SJSA1 (cell line): ENCODE measurements at places on chromosomes 1 and 21. TPM values are rescaled to one million over a fixed set of nuclear protein-coding genes. Genes with fewer than 3 reads are reported as not detected.

The C1orf94 gene
- total RNA-seq: 0.39 TPM in 1 of 2 replicates, not detected in the other

DNA sequence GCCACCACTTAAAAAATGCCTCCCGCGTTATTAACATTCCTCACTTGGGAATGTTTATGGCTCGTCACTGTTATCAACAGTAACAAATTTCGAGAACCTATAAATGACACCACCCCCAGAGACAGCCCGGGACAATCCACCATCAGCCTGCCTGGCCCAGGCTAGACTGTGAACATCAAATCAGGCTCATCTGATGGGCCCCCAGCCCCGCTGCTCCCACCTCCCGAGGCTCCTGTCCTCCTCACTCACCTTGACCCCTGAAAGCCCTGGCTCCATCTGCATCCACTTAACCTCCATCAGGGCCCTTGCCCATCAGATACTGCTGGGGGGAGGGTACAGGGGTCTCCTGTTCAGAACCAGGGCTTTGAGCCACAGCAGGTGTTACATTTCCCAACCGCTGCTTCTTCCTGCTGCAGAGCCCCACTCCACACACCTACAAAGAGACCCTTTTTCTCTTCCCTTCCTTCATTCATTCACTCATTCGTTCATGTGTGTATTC is 156.5 kb upstream of the VAMP3 start:
- no peak for DNase-seq
- no peak overlapping the region for H3K27ac ChIP-seq
- H3K36me3 ChIP-seq: no peaks in the 10 kb centered on the region
- H3K4me1 ChIP-seq: no peaks in the 10 kb centered on the region
- H3K4me3 ChIP-seq: no peak overlapping the region

DNA sequence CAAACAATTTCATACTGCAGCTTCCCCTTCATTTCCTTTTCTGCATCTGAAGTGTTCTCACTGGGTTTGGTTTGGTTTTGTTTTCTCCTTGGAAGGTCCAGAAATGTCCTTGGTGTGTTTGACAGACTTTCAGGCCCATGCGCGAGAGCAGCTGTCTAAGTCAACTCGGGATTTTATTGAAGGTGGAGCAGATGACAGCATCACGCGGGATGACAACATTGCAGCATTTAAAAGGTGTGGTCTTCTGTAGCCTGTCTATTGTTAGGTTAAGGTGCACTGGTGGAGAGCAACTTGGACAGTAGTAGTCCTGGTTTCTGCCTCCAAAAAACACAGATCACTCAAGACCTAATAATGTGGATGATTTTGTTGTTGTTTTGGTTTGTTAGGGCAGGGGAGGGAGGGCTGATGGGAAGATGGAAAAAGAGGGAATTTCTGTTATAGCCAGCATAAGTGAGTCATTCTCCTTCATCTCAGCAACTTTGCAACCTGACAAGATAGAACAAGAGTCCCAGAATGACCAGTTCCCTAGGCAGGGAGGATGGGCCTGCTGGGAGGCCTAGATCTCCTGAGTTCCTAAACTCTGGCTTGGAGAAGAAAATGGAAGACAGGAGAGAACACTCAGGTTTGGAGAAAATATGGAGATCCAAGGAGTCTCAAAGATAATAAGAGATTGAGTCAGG is 12.5 kb downstream of the HAO2 start:
- no peaks in the 10 kb centered on the region for H3K27me3 ChIP-seq
- no peaks in the 10 kb centered on the region for H3K36me3 ChIP-seq
- H3K4me1 ChIP-seq: no peaks in the 10 kb centered on the region
- no peak overlapping the region for H3K4me3 ChIP-seq
- H3K27ac ChIP-seq: no peak overlapping the region
- no peak for DNase-seq

GRCh38 chr1:226887006-226887405 is 16.6 kb downstream of the PSEN2 start:
- H3K27me3 ChIP-seq: no peaks in the 10 kb centered on the region
- H3K36me3 ChIP-seq: no peaks in the 10 kb centered on the region
- no peak overlapping the region for H3K4me3 ChIP-seq
- no peak overlapping the region for H3K27ac ChIP-seq
- peaks cover 19% of the 10 kb centered on the region for H3K4me1 ChIP-seq

DNA sequence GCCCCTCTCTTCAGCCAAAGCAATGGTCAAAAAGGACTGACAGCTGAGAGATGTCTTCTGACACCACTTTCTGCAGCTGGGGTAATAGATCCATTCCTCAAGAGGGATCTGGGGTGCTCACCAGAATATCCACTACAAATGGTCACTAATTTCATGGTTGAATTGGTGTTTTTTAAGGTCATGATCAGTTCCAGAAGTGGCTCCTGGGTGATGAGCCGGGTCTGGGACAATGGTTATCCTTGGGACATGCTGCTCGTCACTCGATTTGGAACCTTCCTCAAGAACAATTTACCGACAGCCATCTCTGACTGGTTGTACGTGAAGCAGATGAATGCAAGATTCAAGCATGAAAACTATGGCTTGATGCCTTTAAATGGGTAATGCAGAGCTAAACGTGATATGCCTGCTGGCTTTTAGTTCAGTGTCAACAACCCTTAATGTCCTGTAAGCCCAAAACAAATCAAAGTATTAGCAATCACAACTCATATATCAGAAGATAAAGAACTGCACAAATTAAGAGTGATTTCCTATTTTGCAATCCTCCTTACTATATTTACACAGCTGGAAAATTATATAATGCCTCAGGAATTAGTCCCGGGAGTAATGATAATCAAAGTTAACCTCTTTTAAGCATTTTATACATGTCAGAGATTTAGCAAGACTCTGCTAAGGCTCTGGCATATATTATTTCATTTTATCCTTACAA is 20.1 kb downstream of the FMO3 start:
- H3K4me1 ChIP-seq: no peaks in the 10 kb centered on the region
- H3K36me3 ChIP-seq: no peaks in the 10 kb centered on the region
- H3K27ac ChIP-seq: no peak overlapping the region
- H3K27me3 ChIP-seq: no peaks in the 10 kb centered on the region
- no peak for DNase-seq

The BGLAP gene
- not detected in 2 replicates for total RNA-seq

DNA sequence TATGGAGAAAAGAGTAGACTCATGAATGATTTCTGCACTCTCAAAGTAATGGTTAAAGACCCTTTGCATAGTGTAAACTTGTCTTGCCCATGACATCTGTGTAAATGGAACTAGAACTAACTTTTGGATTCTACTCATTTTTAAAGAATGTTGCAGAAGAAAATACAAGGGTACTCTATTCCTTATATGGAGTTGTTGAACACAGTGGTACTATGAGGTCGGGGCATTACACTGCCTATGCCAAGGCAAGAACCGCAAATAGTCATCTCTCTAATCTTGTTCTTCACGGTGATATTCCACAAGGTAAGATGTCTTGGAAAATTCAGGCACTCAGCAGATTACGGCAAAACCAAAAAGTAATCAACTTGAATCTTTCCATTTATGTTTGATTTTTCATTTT is 19.8 kb downstream of the CCT8 start:
- H3K4me3 ChIP-seq: no peak overlapping the region
- H3K27me3 ChIP-seq: no peaks in the 10 kb centered on the region
- no peak for DNase-seq

GRCh38 chr1:33443080-33443704 is 12.3 kb upstream of the PHC2 start:
- peaks cover 12% of the 10 kb centered on the region for H3K4me1 ChIP-seq
- H3K27ac ChIP-seq: no peak overlapping the region
- no peak overlapping the region for H3K4me3 ChIP-seq

- no peak overlapping the region for H3K27ac ChIP-seq
- H3K4me1 ChIP-seq: no peaks in the 10 kb centered on the region
- no peak for DNase-seq
These were observed 43.8 kb upstream of the BEND5 start for GRCh38 chr1:48820491-48820890.

GRCh38 chr21:35743571-35743970 is 316.8 kb downstream of the SETD4 start:
- H3K36me3 ChIP-seq: no peaks in the 10 kb centered on the region
- no peak overlapping the region for H3K4me3 ChIP-seq

The JAM2 gene
- total RNA-seq: not detected in 2 replicates

GRCh38 chr1:241598249-241598648 is 41.9 kb downstream of the CHML start:
- no peak overlapping the region for H3K4me3 ChIP-seq
- H3K36me3 ChIP-seq: peaks cover 28% of the 10 kb centered on the region
- H3K4me1 ChIP-seq: peaks cover 8% of the 10 kb centered on the region
- no peaks in the 10 kb centered on the region; the same call in 1 of the 2 replicates for H3K27me3 ChIP-seq

- no peak for DNase-seq
- no peaks in the 10 kb centered on the region; the same call in 1 of the 2 replicates for H3K27me3 ChIP-seq
- H3K4me1 ChIP-seq: no peaks in the 10 kb centered on the region
- no peaks in the 10 kb centered on the region for H3K36me3 ChIP-seq
- no peak overlapping the region for H3K4me3 ChIP-seq
These were observed 5.8 kb upstream of the CD1C start for GRCh38 chr1:158283965-158284364.

GRCh38 chr1:47709019-47709871 is 271.4 kb downstream of the FOXD2 start:
- no peaks in the 10 kb centered on the region for H3K36me3 ChIP-seq
- no peaks in the 10 kb centered on the region for H3K27me3 ChIP-seq
- H3K4me3 ChIP-seq: no peak overlapping the region
- no peak for DNase-seq

- no peak overlapping the region for H3K4me3 ChIP-seq
- no peak overlapping the region for H3K27ac ChIP-seq
- DNase-seq: no peak
- peaks cover 18% of the 10 kb centered on the region for H3K36me3 ChIP-seq
These were observed 1.1 kb downstream of the FALEC start for GRCh38 chr1:150516616-150517015.

The ANGPTL3 gene
- not detected in 2 replicates for total RNA-seq

GRCh38 chr21:31180256-31181081 is 142.2 kb upstream of the KRTAP19-8 start:
- H3K36me3 ChIP-seq: no peaks in the 10 kb centered on the region
- no peak overlapping the region for H3K4me3 ChIP-seq
- no peak for DNase-seq
- no peaks in the 10 kb centered on the region for H3K27me3 ChIP-seq
- H3K27ac ChIP-seq: 0 out of 2 replicates have a peak overlapping the region, but pooled peaks have one; percentile 0

- H3K4me3 ChIP-seq: no peak overlapping the region
- H3K27me3 ChIP-seq: no peaks in the 10 kb centered on the region
- H3K4me1 ChIP-seq: peaks cover 33% of the 10 kb centered on the region
- peaks cover 63% of the 10 kb centered on the region for H3K36me3 ChIP-seq
These were observed 5.8 kb downstream of the CAPZB start for GRCh38 chr1:19479351-19480120.

- H3K27me3 ChIP-seq: no peaks in the 10 kb centered on the region
- H3K4me3 ChIP-seq: no peak overlapping the region
- H3K27ac ChIP-seq: peak overlapping the region; percentile 51
- DNase-seq: no peak
- H3K4me1 ChIP-seq: peaks cover 68% of the 10 kb centered on the region
These were observed 167.7 kb downstream of the TOMM20 start for GRCh38 chr1:234960722-234961455.

- H3K27me3 ChIP-seq: 0 out of 2 replicates have a peak, but pooled peaks cover 6% of the 10 kb centered on the region
- peaks cover 5% of the 10 kb centered on the region; the same call in 1 of the 2 replicates for H3K36me3 ChIP-seq
- H3K4me3 ChIP-seq: peak overlapping the region; percentile 70
- no peak overlapping the region for H3K27ac ChIP-seq
- no peak for DNase-seq
These were observed 1.5 kb downstream of the TRNP1 start for GRCh38 chr1:26994787-26995517.

The RCSD1 gene
- 1.3 and 2.3 TPM in 2 replicates for total RNA-seq

DNA sequence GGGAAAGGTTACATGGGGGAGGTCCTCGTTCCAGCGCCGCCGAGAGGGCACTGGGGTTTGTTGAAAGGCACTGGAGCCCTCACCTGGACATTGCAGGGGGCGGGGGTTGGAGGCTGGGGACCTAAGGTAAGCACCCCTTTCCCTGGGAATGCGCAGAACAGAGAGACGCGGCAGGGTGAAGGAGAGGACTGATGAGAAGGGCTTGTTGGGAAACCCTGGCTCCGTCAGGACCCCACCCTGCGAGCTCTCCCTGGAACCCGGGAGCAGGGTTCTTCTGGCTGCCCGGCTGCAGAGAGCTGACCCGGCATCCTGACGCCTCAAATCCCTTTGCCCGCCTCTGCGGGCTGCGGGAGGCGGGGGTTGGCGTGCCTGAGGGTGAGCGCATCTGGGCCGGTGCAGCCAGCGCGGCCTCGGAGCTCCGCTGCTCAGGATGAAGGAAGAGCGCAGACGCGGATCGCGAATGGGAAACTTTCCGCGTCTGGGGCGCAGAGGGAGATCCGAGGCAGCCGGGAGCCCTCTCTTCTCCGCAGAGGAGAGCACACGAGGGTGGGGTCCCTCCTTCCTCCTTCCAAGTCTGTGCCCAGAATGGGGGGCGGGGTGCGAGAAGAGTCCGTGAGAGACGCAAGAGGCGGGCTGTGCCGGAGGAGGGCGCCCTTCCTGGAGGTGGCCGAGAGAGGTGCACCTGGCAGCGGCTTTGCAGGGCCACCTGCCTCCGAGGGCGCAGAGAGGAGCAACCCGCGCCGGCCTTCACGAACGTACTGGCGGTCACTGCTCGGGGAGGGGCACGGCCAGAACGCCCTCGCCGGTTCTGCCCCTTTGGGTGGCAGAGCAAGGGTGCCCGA is 2.4 kb downstream of the IGSF21 start:
- no peaks in the 10 kb centered on the region for H3K36me3 ChIP-seq
- no peak for DNase-seq
- peaks cover 62% of the 10 kb centered on the region for H3K27me3 ChIP-seq
- H3K4me3 ChIP-seq: no peak overlapping the region
- H3K4me1 ChIP-seq: no peaks in the 10 kb centered on the region

GRCh38 chr1:179598631-179599030 is 7.0 kb downstream of the TDRD5 start:
- DNase-seq: no peak
- H3K4me3 ChIP-seq: no peak overlapping the region
- no peak overlapping the region for H3K27ac ChIP-seq
- H3K27me3 ChIP-seq: peaks cover 8% of the 10 kb centered on the region; the same call in 1 of the 2 replicates
- no peaks in the 10 kb centered on the region for H3K36me3 ChIP-seq

The PRELP gene
- total RNA-seq: not detected in 2 replicates

The TRNP1 gene
- 6.5 and 7.5 TPM in 2 replicates for total RNA-seq

DNA sequence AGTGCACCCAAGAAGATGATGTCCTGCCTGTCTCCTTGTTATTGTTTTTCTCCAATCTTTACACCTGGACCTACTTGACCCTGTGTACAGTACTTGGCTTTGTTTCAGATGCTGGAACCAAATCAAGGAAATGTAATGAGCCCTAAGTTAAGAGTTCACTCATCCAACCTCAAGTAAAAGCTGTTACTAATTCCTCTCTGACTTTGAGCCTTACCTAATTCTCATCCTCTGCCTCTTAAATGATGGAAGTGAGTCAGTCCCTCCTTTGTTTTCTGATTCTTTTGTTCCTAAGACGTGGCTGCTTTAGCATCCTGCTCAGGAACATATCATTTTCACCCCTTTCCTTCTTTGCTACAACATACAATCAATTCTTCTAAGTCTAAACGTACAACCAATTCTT is 15.3 kb upstream of the PLA2G4A start:
- H3K27me3 ChIP-seq: no peaks in the 10 kb centered on the region
- no peak overlapping the region for H3K27ac ChIP-seq

DNA sequence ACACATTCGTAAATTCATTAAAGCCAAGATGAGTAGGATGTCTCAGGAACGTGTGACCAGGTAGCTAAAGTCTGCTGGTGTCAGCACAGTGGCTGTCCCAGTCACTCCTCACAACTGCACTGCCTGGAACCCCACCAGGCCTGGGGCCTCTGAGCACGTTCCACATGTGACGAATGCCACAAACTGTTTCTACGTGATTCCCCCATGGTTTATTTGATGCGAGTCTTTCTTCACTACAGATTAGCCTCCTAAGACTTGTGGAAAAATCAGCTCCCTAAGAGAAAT is 33.2 kb downstream of the PRDM15 start:
- peaks cover 5% of the 10 kb centered on the region for H3K36me3 ChIP-seq
- DNase-seq: no peak
- H3K4me1 ChIP-seq: peaks cover 8% of the 10 kb centered on the region
- H3K4me3 ChIP-seq: no peak overlapping the region
- no peaks in the 10 kb centered on the region for H3K27me3 ChIP-seq
- no peak overlapping the region for H3K27ac ChIP-seq
